ENCODE measurements at places on chromosomes 16 and 17. TPM values are rescaled to one million over a fixed set of nuclear protein-coding genes. Genes with fewer than 3 reads are reported as not detected.

Gene NEUROD2
- not detected for total RNA-seq

Gene BEAN1
- total RNA-seq: not detected

Gene EVPLL
- not detected for total RNA-seq

Gene MAPT
- total RNA-seq: under 0.01 TPM

Gene SEPTIN12
- total RNA-seq: not detected

Gene ASB16
- total RNA-seq: not detected

Gene SLC16A11
- 0.15 TPM for total RNA-seq

Gene B9D1
- total RNA-seq: 29.9 TPM
